ENCODE measurements at places on chromosomes 3 and 15. TPM values are rescaled to one million over a fixed set of nuclear protein-coding genes. Genes with fewer than 3 reads are reported as not detected.

GRCh38 chr15:95834028-95834804, 496.3 kb upstream of the NR2F2 start:
- DNase-seq = no peak

- no peak for DNase-seq
Measured at GRCh38 chr15:67968966-67969365, 85.1 kb upstream of the PIAS1 start.

Gene RPL39L
- not detected for total RNA-seq

Gene NECTIN3
- total RNA-seq = 4.6 TPM

- DNase-seq = no peak
Measured at GRCh38 chr3:3783210-3783609, 16.0 kb upstream of the LRRN1 start.

GRCh38 chr15:84826369-84826823, 9.2 kb downstream of the ALPK3 start:
- DNase-seq = no peak

Gene TRPC1
- 7.6 TPM for total RNA-seq

Gene LIPH
- total RNA-seq = not detected

Measured in naive thymus-derived CD4-positive, alpha-beta T cell (primary cell).